Body of pancreas (tissue), 4 donors: ENCODE measurements at places on chromosomes 1 and 21. TPM values are rescaled to one million over a fixed set of nuclear protein-coding genes. Genes with fewer than 3 reads are reported as not detected.

The CA6 gene
- not detected for total RNA-seq

The PDC gene
- not detected for total RNA-seq

The FMOD gene
- 18.7 TPM for total RNA-seq

The LIN28A gene
- total RNA-seq, result not detected

The HSD3B2 gene
- not detected for total RNA-seq

The RCC1 gene
- 23.4 TPM for total RNA-seq

- no peak overlapping the region for H3K27ac ChIP-seq
- H3K36me3 ChIP-seq, result no peaks in the 10 kb centered on the region
- H3K4me1 ChIP-seq, result no peaks in the 10 kb centered on the region
- no peaks in the 10 kb centered on the region for H3K27me3 ChIP-seq
- DNase-seq, result no peak
- H3K4me3 ChIP-seq, result no peak overlapping the region
Observed at GRCh38 chr1:47688461-47689296, 250.8 kb downstream of the FOXD2 start.

GRCh38 chr1:19405195-19405760 is 80.1 kb downstream of the CAPZB start:
- H3K27ac ChIP-seq, result no peak overlapping the region
- no peaks in the 10 kb centered on the region for H3K4me1 ChIP-seq
- DNase-seq, result no peak
- no peak overlapping the region for H3K4me3 ChIP-seq
- no peaks in the 10 kb centered on the region for H3K36me3 ChIP-seq

DNA sequence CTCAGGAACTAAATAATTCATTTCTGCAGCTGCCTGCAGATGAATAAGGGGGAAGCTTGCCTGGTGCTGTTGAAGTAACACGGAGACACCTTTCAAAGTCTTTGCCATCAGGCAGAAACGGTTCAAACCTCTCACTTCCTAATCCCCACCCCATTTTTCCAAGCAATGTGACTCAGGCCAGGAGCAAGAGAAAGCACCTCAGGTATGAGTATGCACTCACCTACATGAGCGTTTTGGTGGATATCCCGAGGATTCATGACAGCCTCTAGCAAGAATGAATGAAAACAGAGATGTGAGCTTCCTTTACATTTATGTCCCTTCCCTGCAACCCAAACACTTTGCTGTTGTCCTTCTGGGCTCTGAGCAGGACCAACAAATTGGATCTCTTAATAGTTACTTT is 63.4 kb upstream of the LAX1 start:
- no peaks in the 10 kb centered on the region for H3K4me1 ChIP-seq
- no peaks in the 10 kb centered on the region for H3K36me3 ChIP-seq
- no peak overlapping the region for H3K27ac ChIP-seq
- no peak overlapping the region for H3K4me3 ChIP-seq
- no peak for DNase-seq
- no peaks in the 10 kb centered on the region for H3K27me3 ChIP-seq

DNA sequence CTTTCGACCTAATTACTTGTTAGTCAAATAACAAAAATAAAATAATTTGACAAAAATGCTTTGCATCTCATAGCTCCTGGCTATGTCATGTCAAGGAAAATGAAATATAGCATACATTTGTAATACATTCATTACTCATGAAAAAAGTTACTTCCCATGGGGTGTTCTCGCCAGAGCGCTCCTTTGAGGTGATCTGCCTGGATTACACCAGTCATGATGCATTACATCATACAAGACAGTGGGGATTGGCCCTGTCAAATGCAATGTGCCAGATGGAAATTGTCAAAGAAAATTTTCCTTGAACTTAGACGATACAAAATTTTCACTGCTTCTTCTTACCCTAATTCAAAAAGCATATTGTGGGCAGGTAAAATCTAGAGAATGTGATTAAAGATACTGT is 215.6 kb upstream of the B3GALT2 start:
- no peak for DNase-seq
- H3K27ac ChIP-seq, result no peak overlapping the region
- no peaks in the 10 kb centered on the region for H3K27me3 ChIP-seq

DNA sequence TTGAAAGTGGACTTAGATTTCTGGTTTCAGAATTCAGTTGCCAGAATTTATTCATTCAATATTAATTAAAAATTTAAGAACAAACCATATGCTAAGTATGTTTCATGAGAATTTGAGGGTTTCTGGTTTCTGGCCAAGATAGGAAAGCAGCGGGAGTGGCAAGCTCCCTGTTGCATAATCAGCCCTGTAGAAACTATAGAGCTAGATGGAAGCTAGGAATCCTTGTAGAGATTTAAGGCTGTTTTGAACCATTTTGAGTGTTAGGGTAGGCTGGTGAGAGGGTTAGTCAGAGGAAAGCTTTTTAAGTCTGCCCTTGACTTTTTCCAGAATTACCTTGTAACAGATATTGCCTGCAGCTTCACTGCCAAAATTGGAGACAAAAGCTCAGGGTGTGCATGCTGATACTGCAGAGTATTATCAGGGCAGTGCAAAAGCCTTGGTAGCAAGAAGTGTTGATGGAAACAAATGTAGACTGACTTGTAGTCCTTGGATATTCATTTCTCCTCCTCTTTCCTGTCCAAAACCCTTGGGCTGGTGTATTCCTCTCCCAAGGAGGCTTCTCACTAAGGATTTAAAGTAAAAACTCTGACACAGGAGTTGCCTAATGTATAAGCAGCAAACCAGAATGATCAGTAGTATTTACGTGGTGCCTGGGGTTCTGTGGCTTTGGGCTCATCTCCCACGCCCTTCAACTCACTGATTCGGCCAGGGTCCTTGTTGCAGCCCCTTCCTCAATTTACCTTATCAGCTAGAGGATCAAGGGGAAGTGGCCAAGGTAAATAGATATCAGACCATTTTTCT is 12.6 kb upstream of the GIPC2 start:
- H3K36me3 ChIP-seq, result no peaks in the 10 kb centered on the region
- H3K4me1 ChIP-seq, result peaks cover 23% of the 10 kb centered on the region
- no peak overlapping the region for H3K27ac ChIP-seq
- no peak for DNase-seq
- H3K27me3 ChIP-seq, result no peaks in the 10 kb centered on the region

- peak; percentile 61 for DNase-seq
- no peak overlapping the region for H3K27ac ChIP-seq
- no peaks in the 10 kb centered on the region for H3K36me3 ChIP-seq
- H3K27me3 ChIP-seq, result no peaks in the 10 kb centered on the region
- no peaks in the 10 kb centered on the region for H3K4me1 ChIP-seq
- H3K4me3 ChIP-seq, result no peak overlapping the region
Observed at GRCh38 chr1:179599623-179600249, 8.1 kb downstream of the TDRD5 start.

- no peaks in the 10 kb centered on the region for H3K27me3 ChIP-seq
- peaks cover under 1% of the 10 kb centered on the region for H3K4me1 ChIP-seq
- no peak for DNase-seq
- no peak overlapping the region for H3K4me3 ChIP-seq
- H3K27ac ChIP-seq, result no peak overlapping the region
Observed at GRCh38 chr1:78279051-78279450, 211.7 kb upstream of the PTGFR start.

- DNase-seq, result no peak
- H3K4me1 ChIP-seq, result no peaks in the 10 kb centered on the region
- no peaks in the 10 kb centered on the region for H3K27me3 ChIP-seq
- H3K36me3 ChIP-seq, result no peaks in the 10 kb centered on the region
Observed at GRCh38 chr1:59716832-59717231, 97.9 kb upstream of the HOOK1 start.

- H3K4me3 ChIP-seq, result no peak overlapping the region
- H3K27ac ChIP-seq, result no peak overlapping the region
- no peaks in the 10 kb centered on the region for H3K36me3 ChIP-seq
- no peaks in the 10 kb centered on the region for H3K27me3 ChIP-seq
- DNase-seq, result no peak
Observed at GRCh38 chr1:65955071-65955470, 162.4 kb downstream of the PDE4B start.

GRCh38 chr1:113253187-113253586 is 137.1 kb upstream of the MAGI3 start:
- peaks cover 55% of the 10 kb centered on the region for H3K4me1 ChIP-seq
- no peaks in the 10 kb centered on the region for H3K27me3 ChIP-seq
- H3K4me3 ChIP-seq, result no peak overlapping the region
- no peaks in the 10 kb centered on the region for H3K36me3 ChIP-seq

- no peak overlapping the region for H3K27ac ChIP-seq
- H3K27me3 ChIP-seq, result no peaks in the 10 kb centered on the region
- DNase-seq, result no peak
- peaks cover 17% of the 10 kb centered on the region for H3K4me1 ChIP-seq
Observed at GRCh38 chr21:34691390-34692032, 22.7 kb downstream of the CLIC6 start.
